ENCODE measurements at places on chromosomes 6 and 20.
A peak's percentile ranks its signal among the peaks of the same experiment; 100 is the strongest.

GRCh38 chr6:107646176-107646575, 156.3 kb downstream of the SOBP start:
- DNase-seq, result no peak

DNA sequence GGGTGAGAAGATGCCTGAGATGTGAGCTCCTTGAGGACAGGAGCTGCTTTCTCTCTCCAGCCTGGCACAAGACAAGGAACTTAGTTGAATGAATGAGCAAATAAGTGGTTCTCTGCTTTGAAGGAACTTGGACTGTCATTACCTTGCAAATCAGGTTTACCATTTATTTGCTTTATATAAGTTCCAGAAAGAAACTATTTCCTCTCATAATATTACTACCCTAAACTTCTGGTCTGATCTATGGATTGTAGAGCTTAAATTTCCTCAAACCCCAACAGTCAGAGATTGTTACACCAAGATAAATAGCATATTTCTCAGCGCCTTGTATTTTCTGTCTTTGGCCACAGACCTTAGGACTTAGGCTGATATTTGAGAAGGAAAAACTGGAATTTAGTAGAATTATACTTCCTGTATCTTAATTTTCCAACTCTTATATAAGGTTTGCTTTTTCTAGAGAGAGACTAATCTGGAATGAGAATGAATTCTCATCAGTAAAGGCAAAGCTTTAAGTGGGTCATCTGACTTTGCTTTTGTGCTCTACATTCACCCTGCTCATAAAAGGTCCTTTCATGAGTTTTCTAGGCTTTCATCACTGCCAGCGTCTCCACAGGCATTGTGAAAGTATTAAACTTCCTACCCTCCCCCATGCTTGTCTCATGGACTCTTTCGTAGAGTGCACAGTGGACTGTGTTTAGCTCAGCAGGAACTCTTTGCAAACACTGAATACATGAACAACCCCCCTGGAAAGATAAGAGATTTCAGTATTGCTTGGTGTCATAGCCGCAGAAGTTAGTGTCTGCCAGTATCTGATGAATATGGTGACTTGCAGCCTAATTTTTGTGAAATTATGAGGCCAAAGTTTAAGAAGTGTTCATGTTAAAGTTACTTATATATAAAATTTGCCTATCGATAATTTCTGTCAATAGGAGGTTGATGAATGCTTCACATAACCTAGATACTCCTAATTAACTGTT, 74.0 kb downstream of the PTPRA start:
- no peak for DNase-seq

DNA sequence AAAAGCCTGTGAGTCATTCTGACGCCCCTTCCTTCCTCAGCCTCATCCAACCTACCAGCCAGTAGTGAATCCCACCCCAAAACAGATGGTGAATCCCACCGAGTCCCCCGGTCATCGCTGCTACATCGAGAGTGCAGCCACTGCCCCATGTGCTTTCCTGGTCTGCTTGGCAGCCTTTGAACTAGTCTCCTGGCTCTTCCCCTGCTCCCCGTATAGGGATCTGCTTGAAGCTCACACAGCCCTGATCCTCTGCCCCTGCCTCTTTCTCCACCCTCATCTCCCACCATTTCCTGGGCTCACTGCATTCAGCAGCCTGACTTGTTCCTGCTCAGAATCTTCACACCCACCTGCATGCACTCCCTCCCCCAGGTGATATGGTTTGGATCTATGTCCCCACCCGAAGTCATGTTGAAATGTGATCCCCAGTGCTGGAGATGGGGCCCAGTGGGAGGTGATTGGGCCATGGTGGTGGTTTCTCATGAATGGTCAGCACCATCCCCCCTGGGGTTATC, 14.6 kb downstream of the SYNJ2 start:
- no peak for DNase-seq

GRCh38 chr6:44265007-44265721, at the start of gene NFKBIE:
Gene NFKBIE (minus strand): TSS chr6:44265551. CDS start chr6:44265346, 205 bp downstream.
- DNase-seq, result peak; percentile 95

GRCh38 chr20:60372275-60372674, 414.1 kb downstream of the CDH26 start:
- no peak for DNase-seq

GRCh38 chr20:46255440-46256104, 52.7 kb downstream of the CDH22 start:
- DNase-seq, result no peak

- DNase-seq, result no peak
Observed at GRCh38 chr6:51077821-51078518, 259.3 kb downstream of the TFAP2B start.

DNA sequence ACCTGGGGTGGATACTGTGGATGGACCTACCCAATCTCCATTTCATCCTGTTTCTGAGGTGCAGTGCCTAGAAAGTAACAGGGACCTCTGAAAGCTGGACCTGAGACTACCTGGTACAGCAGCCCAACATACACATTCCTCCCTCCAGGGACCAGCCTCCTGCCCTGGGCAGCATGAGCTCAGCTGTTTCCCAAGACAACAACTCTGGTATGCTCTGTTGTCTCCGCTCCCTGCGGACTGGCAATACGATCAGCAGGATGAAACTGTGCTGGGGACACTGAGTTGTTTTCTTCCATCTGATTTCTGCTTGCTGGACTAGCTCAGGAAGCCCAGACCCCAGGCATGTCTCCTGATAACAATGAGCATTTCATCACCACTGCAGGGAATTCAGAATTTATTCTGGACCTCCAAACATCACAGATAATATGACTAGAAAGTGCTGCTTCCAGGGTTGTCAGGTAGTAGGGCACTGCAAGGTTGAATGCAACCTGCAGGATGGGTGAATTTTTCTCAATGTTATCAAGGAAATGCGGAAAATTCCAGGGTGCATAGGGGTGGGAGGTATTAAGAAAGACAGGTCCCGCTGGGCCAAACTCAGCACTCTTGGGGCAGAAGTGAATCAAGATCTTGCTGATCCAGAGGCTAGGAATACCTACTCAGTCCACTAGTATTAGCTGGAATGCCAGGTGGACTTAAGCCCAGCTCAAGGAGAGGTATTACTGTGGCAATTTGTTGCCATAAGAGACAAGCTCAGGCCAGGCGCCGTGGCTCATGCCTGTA, 38.9 kb upstream of the SLC4A11 start:
- no peak for DNase-seq

GRCh38 chr20:34546751-34547181, 11.8 kb upstream of the MAP1LC3A start:
- DNase-seq, result no peak

- no peak for DNase-seq
Observed at GRCh38 chr6:27062755-27063154, 184.7 kb upstream of the PRSS16 start.

DNA sequence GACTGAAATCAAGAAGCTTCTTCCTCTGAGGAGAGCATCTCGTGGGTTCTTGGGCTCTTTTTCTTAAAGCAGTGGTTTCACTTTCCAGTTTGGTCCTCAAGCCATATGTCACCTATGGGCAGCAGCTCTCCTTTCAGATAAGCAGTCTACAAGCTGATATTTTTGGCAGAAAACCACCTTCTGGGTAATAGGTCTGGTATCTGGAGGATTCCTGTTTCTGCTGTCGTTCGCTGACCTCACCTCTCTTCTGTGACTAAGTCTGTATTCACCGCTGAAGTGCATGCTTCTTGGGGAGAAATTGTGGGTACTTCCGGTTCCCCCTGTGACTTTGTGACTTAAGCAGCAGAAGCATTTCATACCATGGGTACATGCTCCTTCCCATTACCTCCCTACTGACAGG, 193.6 kb downstream of the EDN1 start:
- no peak for DNase-seq

DNA sequence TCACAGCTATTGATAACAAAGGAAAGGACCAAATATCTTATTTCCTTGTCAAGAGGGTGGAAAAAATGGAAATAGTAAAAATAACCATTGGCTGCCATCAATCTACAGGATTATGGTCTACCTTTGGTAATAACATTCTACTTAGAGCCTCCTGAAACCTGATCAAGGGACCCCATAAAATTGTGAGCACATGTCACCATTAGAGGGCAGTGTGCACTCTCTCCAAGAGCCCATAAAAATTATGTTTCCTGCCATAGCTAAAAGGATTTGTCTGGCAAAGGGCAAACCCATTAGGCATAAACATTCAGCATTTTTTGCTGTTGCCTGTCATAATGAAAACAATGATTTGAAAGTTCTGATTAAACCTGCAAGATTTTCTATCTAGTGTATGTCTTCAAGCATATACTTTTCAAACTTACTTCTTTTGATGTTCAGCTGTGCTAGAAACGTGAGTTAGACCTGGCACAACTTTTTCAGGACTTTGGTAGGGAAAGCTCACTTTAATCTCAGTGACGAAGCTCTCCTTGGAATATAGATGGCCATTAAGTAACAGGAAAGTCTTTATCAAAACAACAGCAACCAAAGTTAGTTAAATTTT, 120.7 kb upstream of the ZFP64 start:
- peak; percentile 32 for DNase-seq

DNA sequence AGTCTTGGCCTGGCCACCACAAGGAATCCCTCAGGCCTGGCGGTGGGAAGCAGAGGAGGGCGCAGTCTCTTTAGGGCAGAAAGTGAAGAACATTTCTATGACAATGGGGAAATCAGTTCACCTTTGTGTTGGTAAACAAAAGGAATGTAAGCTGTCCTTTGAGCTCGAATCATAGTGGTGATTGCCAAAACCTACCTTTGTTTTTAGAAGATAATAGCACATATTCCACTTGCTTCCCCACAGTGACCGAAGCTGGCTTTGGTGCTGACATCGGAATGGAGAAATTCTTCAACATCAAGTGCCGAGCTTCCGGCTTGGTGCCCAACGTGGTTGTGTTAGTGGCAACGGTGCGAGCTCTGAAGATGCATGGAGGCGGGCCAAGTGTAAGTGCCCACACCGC, 144.1 kb downstream of the MTHFD1L start:
- no peak for DNase-seq

DNA sequence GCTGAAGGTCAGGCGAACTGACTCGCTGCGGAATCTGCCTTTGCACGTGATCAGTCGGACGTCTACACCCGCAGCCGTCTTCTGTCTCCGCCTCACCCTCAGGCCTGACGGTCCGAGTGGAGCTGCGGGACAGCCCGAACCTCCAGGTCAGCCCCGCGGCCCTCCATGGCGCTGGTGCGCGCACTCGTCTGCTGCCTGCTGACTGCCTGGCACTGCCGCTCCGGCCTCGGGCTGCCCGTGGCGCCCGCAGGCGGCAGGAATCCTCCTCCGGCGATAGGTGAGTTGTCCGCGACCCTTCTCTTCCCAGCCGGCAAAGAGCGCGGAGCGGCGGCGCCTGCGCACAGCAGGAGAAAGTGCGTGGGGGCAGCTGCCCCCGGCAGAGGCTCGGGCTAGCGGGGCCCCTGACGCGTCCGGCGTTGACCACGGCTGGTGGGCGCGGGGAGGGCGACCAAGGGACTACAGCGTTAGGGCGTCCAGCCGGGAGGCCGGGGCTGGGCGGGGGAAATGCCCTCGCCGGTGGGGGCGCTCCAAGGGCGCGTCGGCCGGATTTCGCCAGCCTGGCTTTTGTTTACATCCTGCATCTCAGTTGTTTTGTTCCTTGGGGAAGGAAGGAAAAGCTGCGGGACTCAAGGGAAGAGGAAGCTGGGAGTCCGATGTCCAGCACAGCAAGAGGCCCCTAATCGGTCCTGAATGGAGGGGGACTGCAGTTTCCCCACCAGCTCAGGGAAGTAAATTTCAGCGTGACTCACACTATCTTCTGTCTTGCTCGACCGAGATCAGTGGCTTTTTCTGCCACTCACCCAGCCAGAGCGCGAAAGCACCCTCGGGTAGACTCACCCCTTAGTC, at the start of gene SMPDL3A:
Gene SMPDL3A, plus strand, starts transcription at position 77 of the 846 bp plus-strand sequence. Its CDS starts 89 bp downstream, at position 166.
- DNase-seq, result no peak

DNA sequence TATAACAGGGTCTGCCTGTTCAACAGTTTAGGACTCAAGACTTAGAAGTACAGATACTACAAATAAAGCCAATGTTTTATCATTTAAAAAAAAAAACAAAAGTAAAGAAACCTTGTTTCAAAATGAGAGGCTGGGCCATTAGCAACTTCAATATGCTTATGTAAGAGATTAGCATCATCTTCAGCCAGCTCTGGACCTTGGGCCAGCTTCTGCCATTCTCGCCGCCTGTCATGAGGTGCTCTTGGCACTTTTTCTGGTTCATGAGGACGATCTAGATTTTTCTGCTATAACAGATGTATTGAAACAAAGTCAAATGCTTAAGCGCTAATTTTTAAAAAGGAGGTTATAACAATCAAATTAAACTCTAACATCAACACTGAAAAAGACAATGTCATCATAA, 74.2 kb downstream of the WASF1 start:
- no peak for DNase-seq

GRCh38 chr6:157064502-157064901, 258.8 kb downstream of the TMEM242 start:
- no peak for DNase-seq

- DNase-seq, result no peak
Observed at GRCh38 chr20:56439771-56440291, 27.8 kb downstream of the CASS4 start.

DNA sequence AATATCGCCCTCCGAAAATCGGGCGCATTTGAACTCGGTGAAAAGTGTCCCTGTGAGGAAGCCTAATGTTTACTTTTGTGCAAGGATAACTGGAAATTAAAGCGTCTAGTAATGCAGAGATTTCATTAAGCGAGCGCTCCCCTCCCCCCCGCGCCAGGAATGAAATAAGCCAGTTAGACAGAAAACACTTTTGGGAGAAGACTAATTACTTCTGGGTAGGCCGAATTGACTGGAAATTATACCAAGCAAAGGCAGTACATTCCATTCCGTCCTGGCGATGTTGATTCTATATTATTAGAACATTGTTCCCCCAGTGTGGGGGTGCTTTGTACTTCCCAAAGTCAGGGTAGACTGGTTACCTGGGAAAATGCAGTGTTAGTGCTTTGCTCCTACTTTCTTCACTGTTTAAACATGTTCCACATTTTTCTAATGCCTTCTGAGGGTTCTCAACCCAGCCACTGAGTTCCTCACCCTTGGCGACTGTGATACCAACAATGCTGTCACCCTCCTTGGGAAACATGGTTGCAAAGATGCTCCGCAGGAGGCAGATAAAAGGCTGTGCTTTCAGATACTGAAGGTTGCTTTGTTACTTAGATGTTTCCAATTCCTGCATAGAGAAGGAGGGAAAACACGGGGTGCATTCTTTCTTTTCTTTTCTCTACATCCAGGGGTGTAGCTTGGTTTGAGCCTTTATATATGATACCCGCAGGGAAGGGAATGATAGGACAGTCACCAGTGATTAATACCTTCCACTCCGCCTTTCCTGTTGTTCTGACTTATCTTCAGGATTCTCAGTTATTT, 2.6 kb downstream of the GJA1 start:
- DNase-seq, result no peak

- no peak for DNase-seq
Observed at GRCh38 chr6:30207619-30208295, 5.4 kb downstream of the TRIM26 start.

DNA sequence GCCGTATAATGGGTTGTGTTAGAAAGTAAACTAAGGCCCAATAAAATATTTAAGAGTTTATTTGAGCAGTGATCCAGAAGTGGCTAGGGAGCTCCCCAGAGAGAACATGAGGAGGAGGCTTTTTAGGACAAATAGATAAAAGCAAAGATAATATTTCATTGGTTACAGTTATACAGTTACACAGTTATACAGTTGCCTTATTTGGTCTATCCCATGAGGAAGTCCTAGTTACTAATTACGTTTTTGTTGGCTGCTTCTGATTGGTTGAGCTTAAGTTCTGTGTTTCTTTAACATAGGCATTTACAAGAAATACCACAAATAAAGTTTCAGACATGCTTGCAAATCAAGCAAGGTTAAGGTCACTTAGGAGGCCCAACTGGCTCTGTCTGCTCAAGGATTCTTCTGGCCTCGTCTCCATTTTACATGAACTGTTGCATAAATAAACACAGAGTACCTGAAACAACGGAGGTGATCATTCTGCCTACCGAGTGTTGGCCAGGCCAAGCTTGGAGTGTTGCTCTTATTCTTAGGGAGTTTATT, 7.0 kb downstream of the UBD start:
- DNase-seq, result no peak

Data from stimulated activated CD4-positive, alpha-beta T cell treated with anti-CD3 and anti-CD28 coated beads, Interleukin-12 subunit alpha, Interleukin-12 subunit beta, amount 100 ng/mL, for 24 hours (primary cell).